Activated CD4-positive, alpha-beta T cell treated with anti-CD3 and anti-CD28 coated beads for 24 hours (primary cell): ENCODE measurements at places on chromosomes 1 and 21.
A peak's percentile ranks its signal among the peaks of the same experiment; 100 is the strongest.

- no peak for DNase-seq
Observed at GRCh38 chr1:20051218-20051829, 18.7 kb upstream of the PLA2G5 start.

DNA sequence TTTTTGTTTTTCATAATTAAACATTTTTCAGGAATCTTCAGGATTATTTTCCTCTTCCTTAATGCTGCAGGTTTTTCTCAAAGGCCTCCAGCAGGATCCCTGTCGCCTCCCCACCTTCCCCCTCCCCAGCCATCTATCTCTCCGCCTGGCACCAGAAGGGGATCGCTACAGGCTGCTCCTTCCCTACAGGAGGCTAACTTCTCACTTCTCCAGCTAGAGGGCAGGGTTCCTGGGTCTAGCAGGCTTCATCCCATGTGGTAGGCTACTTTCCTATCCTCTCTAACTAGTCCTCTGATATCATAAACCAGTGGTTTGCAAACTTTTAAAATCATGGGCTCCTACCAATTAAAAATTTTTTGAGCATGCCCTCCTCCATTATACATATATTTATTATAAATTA is 104.1 kb downstream of the KCNN3 start:
- DNase-seq = no peak

GRCh38 chr1:40479156-40479555 is 2.1 kb downstream of the ZFP69 start:
- no peak for DNase-seq

DNA sequence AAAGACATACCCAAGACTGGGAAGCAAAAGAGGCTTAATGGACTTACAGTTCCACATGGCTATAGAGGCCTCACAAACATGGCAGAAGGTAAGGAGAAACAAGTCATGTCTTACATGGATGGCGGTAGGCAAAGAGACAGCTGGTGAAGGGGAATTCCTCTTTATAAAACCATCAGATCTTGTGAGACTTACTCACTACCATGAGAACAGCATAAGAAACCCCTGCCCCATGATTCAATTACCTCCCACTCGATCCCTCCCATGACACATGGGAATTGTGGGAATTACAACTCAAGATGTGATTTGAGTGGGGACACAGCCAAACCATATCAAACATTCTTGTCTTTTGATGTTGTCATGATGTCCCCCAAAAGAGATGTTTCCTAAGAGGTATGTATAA is 103.3 kb downstream of the DUSP10 start:
- DNase-seq = no peak

DNA sequence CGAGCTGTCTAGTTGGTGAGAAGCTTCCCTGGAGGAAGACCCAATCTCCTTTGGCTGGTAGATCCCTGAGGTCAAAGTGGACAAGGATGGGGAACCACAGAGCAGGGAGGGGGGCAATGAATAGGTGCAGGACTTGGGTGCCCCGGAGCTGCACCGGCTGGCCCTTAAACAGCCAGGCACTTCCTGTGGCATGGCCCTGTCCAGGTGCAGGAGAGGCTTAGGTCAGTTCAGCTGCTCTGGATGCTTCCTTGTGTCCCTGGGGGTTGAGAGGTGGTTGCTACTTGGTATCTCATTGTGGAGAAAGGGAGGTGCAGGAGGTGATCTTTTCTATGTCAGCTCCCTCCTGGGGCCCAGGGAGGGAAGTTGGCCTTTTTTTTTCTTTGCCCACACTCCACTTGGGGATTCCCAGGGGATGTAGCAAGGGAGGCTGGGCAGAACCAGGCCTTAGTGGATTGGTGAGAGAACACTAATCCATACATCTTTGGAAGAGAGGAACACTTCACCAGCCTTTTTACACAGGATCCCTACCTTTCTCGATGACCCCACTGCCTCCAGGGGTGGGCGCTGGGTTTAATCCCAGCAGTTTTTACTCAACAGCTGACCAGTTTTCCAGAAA is 1.2 kb upstream of the ST3GAL3 start:
- DNase-seq = no peak

- DNase-seq = peak; percentile 20
Observed at GRCh38 chr1:28509705-28510272, 3.9 kb downstream of the RCC1 start.

- DNase-seq = no peak
Observed at GRCh38 chr1:182147136-182147820, 85.8 kb upstream of the ZNF648 start.

GRCh38 chr1:1461721-1462317 is 9.7 kb upstream of the ATAD3B start:
- DNase-seq = no peak

GRCh38 chr1:31413405-31414001 is 490 bp downstream of the SERINC2 start:
- no peak for DNase-seq

- no peak for DNase-seq
Observed at GRCh38 chr1:67257173-67257535, 50.5 kb upstream of the IL12RB2 start.

DNA sequence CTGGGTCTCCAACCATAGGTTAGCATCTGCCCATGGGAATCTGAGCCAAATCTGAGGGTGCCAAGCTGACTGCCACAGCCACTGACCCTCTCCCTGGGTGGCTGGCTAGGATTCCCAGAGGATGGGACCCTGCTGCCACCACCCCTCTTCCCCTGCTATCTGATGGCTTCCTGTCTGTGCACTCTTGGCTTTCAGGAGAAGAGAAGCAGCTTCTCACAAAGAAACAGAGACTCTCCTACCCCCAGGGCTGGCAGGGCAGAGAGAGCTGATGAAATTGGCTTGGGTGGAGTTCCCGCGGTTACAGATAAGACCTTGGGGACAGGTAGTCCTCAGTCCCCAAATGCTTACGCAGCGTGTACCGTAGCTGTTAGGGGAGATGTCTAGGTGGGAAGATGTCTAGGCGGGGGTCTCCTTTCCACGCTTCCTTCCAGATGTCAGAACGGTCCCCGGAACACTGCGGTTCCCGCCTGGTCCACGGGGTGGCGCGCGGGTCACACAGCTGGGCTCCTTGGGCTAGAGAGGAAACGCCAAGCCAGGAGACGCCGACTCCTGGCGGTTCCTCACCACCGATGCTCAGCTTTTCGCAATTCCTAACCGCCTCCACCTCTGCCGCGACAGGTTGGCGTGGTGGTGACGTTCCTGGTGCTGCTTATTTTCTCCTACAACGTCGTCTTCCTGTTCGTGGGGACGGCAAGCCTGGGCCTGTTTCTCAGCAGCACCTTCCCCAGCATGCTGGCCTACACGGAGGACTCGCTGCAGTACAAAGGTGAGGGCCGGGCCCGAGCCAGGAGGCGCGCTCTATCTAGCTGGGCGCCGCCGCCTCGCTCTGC is 40.1 kb downstream of the ELK4 start:
- DNase-seq = peak; percentile 88

DNA sequence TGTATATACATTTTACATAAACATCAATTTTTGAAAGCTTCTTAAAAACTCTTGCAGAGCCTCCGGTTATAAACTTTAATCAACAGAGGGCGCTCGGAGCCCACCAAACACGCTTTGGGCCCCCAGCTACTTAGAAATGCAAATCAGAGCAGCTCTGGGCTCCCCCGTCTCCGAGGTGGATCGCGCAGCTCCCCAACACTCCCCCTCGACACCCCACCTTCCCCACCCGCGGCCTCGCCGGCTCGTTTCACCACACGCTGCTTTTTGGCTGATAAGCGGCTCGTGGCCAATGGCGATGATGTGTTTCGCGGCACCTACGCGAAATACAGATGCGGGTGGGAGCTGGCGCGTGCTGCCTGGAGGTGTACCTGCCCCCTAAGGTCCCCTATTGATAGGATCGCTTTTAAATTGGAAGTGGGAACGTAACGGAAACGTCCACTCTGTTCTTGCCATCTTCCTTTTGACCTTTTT is 1.7 kb upstream of the KIF26B start:
- peak; percentile 49 for DNase-seq

DNA sequence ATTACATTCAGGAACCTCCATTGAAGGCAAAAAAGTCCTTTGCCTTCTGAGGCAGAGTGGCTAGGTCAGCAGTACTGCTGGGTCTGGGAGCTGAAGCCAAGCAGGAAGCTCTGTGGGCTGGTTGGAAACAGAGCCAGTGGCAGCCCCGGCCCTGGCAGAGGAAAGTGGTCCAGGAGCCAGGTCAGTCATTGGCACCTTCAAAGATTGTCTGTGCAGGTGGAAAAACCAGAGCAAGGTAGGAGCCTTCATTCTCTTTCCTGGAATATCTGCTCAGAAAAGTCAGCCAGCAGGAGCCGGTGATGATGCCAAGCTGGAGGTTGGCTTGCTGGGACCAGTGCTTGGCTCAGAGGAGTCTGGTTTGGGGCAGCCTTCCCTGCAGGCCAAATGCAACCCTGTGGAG is 12.5 kb upstream of the DISP3 start:
- no peak for DNase-seq

GRCh38 chr1:228091084-228091483 is 8.6 kb downstream of the ARF1 start:
- DNase-seq = no peak

GRCh38 chr1:67570486-67571143 is 114.4 kb upstream of the GADD45A start:
- DNase-seq = no peak

DNA sequence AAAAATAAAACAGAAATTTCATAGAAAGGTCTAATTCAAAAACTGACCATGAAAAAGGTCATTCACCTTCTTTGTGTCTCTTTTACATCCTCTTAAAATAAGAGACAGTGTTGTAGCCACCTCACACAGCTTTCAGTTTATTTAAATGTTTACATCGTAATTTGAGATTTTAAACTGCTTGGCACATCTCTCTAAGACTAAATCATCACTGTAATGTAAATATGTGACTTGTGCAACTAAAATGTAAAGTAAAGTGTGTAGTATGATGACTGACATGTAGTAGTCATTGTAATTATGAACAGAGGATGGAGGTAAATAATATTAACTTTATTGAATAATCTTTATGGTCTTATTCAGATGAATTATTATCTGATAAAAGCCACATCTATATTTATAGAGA is 283.9 kb downstream of the KCNT2 start:
- DNase-seq = no peak

GRCh38 chr1:220325306-220325995 is 53.2 kb upstream of the RAB3GAP2 start:
- no peak for DNase-seq

GRCh38 chr1:111275079-111275478 is 15.6 kb upstream of the CHIA start:
- no peak for DNase-seq

DNA sequence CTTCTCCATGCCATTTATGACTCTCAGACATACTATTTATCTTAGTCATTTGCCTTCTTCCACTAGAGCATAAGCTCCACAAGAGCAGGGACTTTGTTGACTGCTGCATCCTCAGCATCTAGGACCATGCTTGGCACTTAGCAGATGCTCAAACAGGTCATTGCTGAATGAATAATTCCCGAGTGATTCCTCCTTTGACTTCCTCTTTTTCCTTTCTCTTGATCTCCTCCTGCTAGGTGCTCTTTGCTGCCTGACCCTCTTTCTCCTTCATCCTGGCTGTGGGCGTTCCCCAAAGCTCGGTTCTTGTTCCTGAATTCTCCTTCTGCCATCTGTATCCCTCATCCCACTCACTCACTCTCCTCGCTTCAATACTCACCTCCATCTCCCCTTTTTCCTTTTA is 23.5 kb downstream of the SYT6 start:
- no peak for DNase-seq

GRCh38 chr1:160208557-160209320 is 3.6 kb downstream of the PEA15 start:
- no peak for DNase-seq

- DNase-seq = no peak
Observed at GRCh38 chr1:178120088-178120487, 26.2 kb downstream of the RASAL2 start.

- no peak for DNase-seq
Observed at GRCh38 chr1:118983558-118984041, 4.5 kb downstream of the TBX15 start.

GRCh38 chr1:236480758-236481436 is 42.9 kb upstream of the LGALS8 start:
- DNase-seq = no peak

DNA sequence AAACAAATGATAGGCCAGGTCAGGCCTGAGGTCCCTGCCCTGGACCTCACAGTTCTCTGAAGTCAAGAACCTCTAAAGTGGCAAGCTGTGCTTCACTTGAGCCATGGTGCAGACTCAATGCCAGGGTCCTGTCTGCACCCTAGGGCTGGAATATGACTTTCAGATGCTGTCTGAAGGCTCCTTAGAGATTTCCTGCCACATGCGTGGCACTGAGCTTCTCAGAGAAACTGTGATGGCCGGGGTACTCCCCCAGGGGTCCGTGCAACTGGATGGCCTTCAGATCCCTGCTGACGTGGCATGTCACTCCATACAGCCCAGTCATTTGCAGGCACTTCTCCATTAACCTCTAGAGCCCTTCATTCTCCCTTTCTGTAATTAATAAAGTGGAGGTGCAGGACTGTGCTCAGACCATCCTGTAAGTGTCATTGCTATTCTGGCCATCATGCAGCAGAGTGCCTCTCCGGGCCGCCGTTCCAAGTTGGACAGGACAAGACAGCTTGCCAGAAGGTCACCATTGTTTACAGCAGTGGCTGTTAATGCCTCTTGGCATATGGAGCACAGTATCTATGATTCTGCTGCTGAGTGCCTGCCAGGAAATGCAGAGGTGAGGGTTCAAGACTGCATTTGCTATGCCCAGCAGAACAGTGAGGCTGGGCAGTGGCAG is 205.1 kb upstream of the COA6 start:
- DNase-seq = no peak

DNA sequence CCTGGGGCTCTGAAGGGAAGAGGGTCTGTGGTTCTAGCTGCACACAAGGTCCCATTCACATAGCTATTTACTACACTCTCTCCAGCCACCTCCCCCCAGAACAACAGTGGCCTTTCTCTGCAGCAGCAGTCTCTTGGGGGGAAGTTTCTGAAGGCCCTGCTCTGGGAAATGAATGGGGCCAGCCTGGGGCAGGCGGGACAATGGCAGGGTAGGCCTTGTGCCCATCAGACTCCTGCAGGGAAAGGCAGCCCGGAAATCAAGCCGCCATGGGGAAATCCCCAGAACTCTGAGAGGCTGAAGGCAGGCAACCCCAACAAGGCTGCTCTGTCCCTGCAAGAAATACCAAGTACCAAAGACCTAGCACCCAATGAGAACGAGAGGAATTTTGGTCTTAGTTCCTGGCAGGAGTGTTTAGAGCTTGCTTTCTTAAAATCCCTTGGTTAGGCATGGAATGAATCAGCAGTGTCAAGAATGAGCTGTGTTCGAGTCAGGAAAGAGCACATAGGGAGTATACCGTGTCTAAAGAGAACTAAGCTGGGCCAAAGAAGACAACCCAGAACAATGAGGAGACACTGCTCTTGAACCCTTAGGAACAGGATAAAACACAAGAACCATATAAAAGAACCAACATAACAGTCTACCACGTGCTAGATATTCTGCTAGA is 11.3 kb downstream of the ARHGEF11 start:
- DNase-seq = no peak

- DNase-seq = no peak
Observed at GRCh38 chr21:31172328-31172727, 134.1 kb upstream of the KRTAP19-8 start.

DNA sequence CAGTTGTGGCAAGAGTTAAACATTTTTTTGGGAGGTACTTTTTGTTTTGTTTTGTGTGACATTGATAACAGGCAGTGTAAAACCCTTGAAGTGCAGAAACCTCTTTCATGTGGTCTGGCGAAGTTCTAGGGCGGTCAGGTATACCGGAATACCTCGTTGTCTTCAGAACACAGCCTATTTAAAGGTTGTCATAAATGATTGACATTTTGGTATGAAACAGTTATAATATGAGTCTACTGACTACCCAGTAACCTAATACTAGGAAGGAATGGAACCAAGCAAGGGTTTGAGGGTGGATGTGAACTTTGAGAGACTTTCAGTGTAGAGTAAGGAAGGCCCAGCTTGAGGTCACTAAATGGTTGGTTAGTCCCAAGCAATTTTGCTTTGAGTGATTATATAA is 40.5 kb downstream of the PATJ start:
- no peak for DNase-seq
